ENCODE measurements at places on chromosomes 6 and 20.

DNA sequence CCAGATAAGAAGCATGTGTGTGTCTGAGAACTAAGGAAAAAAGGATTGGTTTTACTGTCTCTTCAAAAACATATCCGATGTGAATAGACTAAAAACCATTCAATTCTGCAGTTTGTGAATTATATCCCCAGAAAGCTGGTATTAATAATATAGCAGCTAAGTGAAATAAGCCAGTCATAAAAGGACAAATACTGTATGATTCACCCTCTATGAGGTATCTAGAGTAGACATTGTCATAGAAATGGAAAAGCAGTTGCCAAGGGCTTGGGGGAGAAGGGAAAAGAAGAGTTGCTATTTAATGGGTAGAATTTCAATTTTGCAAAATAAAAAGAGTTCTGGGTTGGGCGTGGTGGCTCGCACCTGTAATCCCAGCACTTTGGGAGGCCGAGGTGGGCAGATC lies 137.5 kb downstream of the ATXN1 start:
- no peak for DNase-seq

GRCh38 chr6:43812850-43813578 lies 43.0 kb downstream of the VEGFA start:
- DNase-seq = no peak

GRCh38 chr20:64138276-64138815 lies 25.9 kb upstream of the MYT1 start:
- no peak for DNase-seq

DNA sequence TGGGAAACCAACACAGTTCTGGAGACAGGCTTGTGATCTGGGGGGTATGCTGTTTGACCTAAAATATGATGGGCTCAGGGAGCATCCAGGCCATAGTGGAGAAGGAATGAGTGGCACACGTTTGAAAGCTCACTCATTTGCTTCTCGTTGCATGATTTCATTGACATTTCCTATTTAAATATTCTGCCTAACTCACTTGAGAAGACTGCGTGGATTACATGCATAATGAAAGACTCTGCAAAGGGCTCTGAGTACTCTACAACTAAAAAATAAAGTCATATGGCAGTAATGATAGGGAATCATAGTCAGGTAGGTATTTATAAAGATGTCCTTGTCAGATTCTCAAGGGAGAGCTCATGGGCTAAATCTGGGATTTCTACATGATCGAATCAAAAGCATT lies 117.9 kb downstream of the LAMP5 start:
- DNase-seq = no peak
